Mammary epithelial cell (primary cell): ENCODE measurements at places on chromosomes 12 and 14.
A peak's percentile ranks its signal among the peaks of the same experiment; 100 is the strongest.

DNA sequence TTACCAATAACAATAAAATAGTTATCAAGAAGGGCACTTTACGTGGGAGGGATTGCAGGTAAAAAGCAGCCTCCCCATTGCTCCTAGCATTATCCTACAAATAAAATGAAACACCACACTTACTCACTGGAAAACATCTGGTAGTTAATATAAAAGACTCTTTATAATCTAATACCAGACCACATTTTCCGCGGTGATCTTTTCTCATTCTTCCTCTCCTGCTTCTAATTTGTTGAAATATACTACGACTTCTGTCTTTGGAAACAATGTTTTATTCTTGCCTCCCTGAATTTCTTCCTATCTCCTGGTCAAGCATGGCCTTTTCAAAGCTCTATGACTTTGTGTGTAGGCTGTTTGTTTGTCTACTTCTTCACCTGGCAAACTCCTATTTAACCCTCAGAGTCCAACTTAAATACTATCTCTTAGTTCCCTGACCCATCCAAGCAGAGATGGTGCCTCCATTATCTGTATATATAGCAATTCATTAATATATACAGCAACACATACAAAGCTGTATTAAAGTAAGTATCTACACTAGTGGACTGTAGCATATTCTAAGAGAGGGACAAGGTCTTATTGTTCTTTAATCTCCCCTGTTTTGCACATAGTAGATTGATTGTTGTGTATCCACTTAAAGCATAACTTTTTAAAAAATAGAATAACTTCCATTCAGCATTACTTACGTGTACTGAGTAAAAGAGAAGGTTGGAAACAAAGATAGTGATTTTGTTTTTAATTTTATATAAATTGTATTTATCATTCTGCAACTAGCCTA lies 228.3 kb downstream of the CEP128 start:
- peak; percentile 9 for DNase-seq

- no peak for DNase-seq
These were observed 77.9 kb downstream of the TMEM30B start for GRCh38 chr14:61203081-61203753.

DNA sequence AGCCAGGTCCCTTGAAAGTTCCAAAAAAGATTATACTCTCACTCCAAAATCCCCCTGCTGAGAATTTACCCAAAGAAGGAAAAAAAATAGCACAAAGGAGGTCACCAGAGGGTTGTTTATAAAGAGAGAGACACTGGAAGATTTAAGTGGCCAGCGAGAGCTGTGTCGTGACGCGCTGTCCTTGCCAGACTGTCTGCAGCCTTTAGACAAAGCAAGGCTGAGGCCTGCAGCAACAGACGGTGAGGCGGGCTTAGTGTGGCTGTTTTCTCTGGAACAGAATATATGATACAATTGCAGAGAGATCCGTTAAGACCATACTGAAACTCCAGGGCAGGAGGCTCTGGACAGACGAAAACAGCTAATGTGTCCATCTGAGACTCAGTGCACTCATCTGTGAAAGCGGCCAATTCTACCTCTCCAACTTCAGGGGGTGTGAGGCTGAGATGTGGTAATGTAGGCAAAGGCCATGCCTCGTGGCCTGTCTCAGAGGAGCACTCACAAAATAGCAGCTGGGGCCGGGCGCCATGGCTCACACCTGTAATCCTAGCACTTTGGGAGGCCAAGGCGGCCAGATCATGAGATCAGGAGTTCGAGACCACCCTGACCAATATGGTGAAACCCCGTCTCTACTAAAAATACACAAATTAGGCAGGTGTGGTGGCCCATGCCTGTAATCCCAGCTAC lies 36.2 kb downstream of the ANAPC7 start:
- DNase-seq = no peak

- no peak for DNase-seq
These were observed 14.4 kb downstream of the EPS8 start for GRCh38 chr12:15774819-15775218.

DNA sequence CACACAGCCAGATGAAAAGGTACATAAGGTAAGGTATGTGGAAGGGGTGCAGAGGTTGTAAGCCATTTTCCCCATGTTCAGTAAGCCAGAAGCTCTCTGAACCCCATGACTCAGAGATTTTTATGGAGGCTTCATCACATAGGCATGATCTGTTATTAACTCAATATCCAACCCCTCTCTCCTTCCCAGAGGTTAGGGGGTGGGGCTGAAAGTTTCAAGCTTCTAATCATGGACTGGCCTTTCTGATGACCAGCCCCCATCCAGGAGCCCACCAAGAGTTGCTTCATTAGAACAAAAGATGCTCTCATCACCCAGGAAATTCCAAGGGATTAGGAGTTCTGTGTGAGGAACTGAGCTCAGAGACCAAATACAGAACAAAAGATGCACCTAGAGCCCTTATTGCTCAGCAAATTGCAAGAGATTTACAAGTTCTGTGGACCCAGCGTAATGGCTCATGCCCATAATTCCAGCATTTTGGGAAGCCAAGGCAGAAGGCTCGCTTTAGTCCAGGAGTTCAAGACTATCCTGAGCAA lies 103.2 kb upstream of the DAAM1 start:
- peak; percentile 16 for DNase-seq

GRCh38 chr14:100790502-100791347 lies 35.2 kb upstream of the MEG3 start:
- DNase-seq = no peak

- DNase-seq = peak; percentile 57
These were observed 4.5 kb downstream of the HOXC10 start for GRCh38 chr12:53989227-53990113.
